ENCODE measurements at places on chromosomes 5 and 9.

DNA sequence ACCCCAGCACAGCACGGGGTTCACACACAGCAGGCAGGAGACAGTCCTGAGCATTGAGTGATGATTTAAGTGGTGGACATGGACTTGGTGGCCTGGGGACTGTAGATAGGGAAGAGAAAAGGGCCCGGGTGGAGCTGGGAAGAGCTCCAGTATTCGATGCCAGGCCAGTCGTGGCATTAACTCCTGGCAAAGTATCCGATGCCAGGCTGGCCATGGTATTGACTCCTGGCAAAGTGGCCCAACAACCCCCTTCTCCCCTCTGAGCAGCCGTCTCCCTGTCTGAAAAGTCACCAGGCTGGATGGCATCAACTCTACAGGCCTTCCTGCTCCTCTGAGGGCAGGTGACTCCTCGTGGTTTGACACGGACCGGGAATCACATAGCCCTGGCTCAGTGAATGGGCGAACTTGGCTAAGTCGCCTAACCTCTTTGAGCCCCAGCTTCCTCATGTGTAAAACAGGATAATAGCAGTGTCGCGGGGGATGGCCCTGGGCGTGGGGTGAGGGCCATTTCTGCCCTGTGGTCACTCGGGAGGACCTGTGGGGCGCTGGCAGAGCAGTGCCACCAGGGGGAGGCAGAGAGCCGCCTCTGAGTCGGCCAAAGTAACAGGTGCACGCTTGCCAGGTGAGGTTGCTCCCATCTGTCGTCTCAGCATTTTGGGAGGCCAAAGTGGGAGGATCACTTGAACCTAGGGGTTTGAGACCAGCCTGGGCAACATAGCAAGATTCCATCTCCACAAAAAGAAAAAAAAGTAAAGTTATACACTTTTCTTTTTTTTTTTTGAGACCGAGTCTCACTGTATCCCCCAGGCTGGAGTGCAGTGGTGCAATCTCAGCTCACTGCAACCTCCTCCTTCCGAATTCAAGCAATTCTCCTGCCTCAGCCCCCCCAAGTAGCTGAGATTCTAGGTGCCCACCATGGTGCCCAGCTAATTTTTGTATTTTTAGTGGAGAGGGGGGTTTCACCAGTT lies 5.7 kb upstream of the SEC16A start:
- DNase-seq, result peak; percentile 71

DNA sequence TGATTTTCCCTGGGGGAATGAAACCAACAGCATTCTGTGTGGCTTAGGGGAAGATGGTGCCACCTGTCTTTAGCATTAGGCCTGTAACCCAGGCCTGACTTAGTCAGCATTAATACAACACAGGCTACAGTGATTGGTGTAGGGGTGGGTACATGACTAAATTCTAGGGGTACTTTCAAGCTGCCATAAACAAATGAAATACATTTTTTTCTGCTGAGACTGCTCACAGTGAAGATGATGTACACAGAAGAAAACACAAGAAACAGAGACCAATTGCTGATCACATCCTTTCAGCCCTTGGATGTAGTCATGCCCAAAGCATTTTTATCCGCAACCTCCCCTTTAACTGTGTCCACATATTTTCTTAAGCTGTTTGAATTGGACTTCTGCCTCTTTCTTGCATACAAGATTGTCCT lies 527.2 kb downstream of the KCTD16 start:
- DNase-seq, result peak; percentile 88

DNA sequence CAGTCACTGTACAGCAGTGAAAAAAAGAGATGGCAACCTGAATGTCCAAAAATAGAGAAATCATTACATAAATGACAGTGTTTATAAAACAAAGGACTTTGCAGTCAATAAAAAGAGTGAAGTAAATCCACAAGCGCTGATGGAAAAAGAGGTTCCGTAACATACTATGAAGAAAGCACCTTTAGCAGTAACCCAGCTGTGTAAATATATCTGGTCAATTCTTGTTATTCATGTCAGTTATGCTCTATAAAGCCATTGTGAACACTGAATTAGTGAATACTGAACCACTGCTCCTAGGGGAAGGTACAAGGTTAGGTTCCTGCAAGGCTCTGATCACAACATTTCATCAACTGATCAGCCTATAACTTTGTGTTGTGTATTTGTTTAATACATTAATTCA lies 39.5 kb downstream of the CCNJL start:
- no peak for DNase-seq

DNA sequence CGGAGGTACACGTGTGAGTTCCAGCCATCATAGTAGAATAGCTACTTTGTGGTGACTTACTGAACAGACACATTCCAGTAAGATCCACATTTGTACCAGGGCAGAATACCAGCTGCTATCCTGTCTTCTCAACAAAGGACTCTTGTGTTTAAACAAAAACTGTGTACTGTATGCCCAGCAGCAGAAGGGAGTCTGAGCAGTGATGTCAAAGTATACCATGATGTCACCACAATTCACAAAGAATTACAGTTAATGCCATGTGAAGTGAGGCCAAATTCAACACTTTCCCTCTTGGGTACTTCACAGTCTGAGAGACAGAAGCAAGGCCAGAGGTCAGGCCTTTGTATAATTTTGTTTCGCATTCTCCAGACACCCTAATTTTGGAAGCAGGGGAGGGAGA lies 137.0 kb downstream of the ADAMTSL1 start:
- DNase-seq, result no peak

- DNase-seq, result no peak
These were observed 281.8 kb upstream of the TUT7 start for GRCh38 chr9:86636038-86636437.

DNA sequence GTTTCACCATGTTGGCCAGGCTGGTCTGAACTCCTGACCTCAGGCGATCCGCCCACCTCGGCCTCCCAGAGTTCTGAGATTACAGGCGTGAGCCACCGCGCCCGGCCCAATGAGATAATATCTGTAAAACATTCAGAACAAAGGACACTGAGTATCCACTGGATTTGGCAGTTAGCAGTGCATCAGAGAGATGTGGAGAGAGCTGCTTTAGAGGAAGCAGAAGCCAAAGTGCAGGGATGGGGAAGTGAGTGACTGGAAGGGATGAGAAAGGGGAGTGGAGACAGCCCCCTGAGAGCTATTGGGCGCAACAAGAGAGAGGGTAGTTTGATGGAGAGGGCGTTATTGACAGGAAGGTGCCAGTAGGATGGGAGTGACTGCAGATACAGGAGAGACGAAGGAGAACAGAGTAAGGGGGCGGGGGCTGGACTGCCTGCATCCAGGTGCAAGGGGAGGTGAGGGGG lies 157.5 kb upstream of the SHB start:
- DNase-seq, result peak; percentile 13

DNA sequence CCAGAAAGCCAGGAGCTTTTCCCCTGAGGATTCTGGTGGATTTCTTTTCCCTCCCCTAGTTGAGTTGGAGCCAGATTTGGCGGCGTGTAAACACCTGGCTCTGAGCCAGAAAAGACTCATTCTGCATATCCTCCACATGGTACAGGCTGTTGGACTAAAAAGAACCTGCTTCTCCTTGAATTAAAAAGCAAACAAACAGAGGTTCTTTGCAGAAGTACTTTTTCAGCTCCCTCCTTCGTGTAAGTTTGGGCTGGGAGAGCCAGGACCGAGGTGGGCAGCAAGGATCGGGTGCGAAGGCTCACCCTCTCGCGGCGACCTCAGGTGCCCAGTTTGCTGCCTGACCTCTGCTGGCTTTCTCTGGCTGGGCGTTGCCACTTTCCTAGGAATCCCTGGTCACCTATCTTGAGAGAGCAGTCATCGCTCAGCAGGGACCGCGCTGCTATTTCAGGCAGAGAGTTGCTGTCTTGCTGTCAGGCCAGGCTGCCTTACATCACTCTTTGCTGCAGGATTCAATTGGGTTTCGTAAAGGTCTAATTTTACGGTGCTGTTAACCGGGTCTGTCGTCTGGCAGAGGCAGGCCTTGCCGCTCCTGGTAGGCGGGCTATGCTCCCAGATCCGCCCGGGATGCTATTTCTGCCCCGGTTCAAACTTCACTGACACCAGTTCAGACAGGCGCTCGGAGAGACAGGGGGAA lies 3.2 kb downstream of the PAPPA start:
- peak; percentile 81 for DNase-seq

- DNase-seq, result no peak
These were observed 9.3 kb downstream of the JAK2 start for GRCh38 chr9:4994166-4994890.

DNA sequence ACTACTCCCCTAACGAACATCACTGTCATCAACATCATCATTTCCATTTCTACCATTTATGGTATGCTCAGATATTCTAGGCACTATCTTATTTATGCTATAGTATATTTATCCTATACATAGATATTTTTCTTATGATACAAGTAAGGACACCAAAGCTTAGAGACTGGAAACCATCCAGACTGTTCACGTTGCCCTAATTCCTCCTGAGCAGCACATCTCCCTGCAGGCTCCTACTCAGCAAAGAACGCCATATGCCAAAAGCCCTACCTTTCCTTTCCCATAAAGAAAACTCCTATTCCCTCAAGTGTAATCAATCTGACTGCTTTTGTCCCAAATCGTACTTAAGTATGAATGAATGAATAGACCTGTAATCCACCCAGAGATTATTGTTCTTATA lies 247.0 kb downstream of the PRELID2 start:
- DNase-seq, result no peak

- peak; percentile 79 for DNase-seq
These were observed 1.6 kb upstream of the SEMA6A start for GRCh38 chr5:116576053-116576713.

GRCh38 chr5:151413800-151414199 lies 33.6 kb upstream of the SLC36A1 start:
- DNase-seq, result no peak

GRCh38 chr5:114649878-114650277 lies 288.0 kb downstream of the KCNN2 start:
- no peak for DNase-seq

- peak; percentile 32 for DNase-seq
These were observed 436.5 kb upstream of the SLC30A5 start for GRCh38 chr5:68657055-68657961.

DNA sequence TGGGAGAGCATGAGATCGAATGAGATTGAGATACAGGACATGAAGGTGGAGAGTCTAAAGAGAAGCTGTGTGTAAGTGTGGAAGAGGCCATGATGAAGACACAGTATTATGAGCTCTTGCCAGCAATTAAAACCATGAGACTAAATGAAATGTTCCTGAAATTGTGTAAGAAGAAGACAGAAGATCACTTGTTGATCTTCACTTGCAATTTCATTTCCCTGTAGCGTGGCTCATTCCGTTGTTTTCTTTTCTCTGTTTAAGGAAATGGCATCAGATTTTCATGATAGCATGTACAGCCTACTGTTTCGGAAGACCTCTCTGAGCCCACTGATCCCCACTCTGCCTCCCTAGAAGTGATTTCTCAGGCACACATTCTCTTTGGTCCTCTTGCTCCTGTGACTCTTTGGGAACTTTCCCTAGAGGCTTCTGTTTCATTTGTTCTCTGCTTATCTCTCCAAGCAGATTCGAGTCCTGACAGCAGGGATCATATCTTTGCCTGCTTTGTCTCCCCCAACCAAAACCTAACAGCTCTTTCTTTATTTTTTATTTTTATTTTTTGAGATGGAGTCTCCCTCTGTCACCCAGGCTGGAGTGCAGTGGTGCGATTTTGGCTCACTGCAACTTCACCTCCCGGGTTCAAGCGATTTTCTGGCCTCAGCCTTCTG lies 16.8 kb downstream of the PIP5K1B start:
- DNase-seq, result no peak

GRCh38 chr5:81534441-81534840 lies 140.5 kb upstream of the ACOT12 start:
- DNase-seq, result no peak

DNA sequence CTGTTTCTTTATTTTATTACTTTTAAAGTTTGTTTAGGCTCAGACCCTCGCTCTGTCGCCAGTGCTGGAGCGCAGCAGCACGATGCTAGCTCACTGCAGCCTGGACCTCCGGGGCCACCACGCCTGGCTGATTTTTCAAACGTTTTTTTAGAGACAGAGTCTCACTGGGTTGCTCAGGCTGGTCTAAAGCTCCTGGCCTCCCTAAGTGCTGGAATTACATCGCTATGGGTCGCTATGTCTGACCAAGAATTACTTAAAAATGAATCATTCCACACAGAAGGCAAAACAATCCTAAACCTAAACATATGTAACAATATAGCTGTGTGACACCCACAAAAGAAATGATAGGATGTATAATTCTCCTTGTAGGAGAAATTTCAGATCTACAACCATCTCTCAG lies 86.9 kb upstream of the SIMC1 start:
- DNase-seq, result no peak

DNA sequence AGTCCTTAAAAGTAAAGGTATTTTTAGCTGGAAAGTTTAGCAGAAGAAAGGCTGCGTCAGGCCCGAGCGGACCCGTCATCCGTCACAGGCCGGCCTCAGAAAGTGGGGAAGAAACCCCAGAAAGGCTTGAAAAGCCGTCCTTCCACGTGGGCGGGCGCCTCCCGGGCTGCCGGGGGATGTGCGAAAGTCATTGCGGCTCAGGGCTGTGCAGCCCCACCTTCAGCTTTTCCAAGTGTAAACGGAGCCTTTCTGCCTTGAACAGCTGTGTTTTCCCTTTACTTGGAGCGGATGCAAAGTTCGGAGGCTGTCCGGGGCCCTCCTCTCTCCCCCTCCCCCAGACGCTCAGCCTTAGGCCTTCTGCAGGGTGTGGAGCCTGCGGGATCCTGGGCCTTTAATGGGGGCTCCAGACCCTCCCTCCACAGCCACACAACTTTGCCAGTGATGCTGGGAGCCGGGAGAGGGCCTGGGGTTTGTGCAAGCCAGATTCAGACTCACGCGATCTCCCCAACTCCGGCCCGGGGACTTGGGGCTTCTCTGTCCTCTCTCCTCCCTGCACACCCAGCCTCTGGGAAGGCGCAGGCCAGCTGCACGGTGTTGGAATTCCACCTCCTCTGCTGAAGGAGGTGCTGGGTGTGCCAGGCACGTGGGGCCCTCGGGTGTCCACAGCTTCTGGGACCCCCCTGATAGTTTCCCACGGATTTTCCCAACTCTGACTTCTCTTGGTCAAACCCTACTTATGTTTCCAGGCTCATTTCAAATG lies 95.5 kb upstream of the RAPGEF1 start:
- DNase-seq, result no peak

GRCh38 chr5:160743027-160743426 lies 109.0 kb downstream of the ATP10B start:
- no peak for DNase-seq

GRCh38 chr5:103186152-103186551 lies 66.1 kb downstream of the PPIP5K2 start:
- no peak for DNase-seq

DNA sequence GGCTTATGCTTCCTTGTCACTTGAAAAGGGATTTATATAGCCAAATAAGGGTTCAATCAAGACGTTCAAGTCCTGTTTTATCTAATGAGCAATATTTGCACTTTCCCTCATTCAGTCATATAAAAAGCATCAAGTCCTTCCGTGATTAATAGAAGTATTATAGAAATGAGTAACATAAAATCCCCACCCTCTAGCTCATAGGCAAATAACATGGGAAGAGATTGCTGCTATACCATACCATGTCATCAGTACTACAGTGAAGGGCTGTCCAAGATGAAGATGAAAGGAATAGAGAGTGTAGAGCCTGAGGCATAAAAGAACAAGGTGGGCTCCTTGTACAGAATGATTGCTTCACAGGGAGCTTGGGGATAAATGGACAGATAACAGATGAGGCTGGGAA lies 20.4 kb upstream of the PAPPA start:
- no peak for DNase-seq

Data from MCF 10A (cell line).